ENCODE measurements at places on chromosomes 5 and 9. TPM values are rescaled to one million over a fixed set of nuclear protein-coding genes. Genes with fewer than 3 reads are reported as not detected.

The IL31RA gene
- total RNA-seq = not detected

The CD72 gene
- 5.9 TPM for total RNA-seq

The DMRT3 gene
- 4.5 TPM for total RNA-seq

The SPATA31A3 gene
- 0.81 TPM for total RNA-seq

The SLC34A3 gene
- 0.49 TPM for total RNA-seq

The SETX gene
- total RNA-seq = 27.0 TPM

The SPINK7 gene
- total RNA-seq = 1.0 TPM

The CKMT2 gene
- total RNA-seq = 0.32 TPM

The GAPT gene
- 0.14 TPM for total RNA-seq

The STK32A gene
- total RNA-seq = 58.6 TPM

The TMEM215 gene
- total RNA-seq = 0.05 TPM

The SNX2 gene
- total RNA-seq = 47.0 TPM

The CDH18 gene
- total RNA-seq = 3.8 TPM

The PRLR gene
- total RNA-seq = 14.4 TPM

- ATAC-seq = peak; percentile 19
Measured at GRCh38 chr9:129933185-129934040, 98.2 kb downstream of the USP20 start.

GRCh38 chr5:7501061-7501460 lies 105.1 kb downstream of the ADCY2 start:
- ATAC-seq = no peak

GRCh38 chr5:122400341-122400740 lies 88.3 kb downstream of the SNCAIP start:
- no peak for ATAC-seq

DNA sequence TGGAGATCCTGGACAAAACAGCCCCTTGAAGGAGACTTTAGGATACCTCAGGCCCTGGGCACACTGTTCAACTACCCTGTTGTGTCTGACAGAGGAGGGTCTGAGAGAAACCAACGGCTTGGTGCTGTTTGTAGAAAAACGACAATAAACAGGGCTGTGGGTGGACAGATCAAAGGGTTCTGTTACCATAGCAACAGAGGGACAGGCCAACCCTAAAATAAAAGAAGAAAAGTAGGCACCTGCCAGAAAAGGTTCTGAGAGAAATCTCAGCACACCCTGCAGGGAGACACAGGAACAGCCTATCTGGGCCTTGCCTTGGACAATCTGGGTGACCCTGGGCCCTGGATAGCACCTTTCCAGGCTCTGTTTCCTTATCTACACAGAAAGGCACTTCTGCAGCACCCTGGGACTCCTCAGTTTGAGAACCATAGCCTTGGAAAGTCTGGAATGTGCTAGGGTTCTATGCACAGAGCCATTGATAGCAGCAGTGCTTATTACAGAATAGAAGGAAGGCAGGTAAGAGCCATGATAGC lies 104.8 kb upstream of the TBC1D2 start:
- no peak for ATAC-seq

DNA sequence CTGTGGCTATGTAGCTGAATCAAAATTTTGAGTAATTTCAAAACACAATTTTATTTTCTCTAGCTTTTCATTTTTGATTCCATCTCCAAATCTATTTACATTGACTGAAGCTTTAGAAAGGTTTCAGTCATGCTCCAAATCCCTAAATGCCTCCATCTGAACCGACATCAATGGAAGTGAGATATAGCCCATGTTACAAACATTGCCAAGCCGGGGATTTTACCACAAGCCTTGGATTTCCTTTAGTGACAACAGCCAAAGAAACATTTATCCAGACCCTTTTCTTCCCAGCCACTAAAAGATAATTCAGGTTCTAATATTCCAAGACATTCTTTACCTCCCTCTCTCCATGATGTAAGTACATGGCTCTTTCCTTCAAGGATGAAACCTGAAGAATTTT lies 1087.7 kb upstream of the SEMA6A start:
- no peak for ATAC-seq

GRCh38 chr9:112145886-112146285 lies 29.2 kb downstream of the SUSD1 start:
- ATAC-seq = no peak

DNA sequence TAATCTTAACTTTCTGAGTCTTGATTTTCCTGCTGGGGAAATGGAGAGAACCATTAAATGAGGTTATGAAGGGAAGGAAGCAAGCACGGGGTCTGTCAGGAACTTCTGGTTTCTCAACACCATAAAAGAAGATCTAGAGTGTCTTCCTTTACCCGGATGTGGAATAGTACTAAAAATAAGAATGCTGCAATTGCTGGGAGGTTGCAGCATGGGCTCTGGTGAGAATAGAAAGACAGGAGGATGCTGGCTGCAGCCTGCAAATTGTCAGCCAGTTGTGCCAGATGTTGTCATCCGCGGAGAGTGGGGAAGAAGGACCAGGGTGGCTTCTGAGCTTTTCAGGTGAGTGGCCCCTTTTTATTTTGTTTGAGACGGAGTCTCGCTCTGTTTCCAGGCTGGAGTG lies 69.3 kb upstream of the STC2 start:
- ATAC-seq = no peak

DNA sequence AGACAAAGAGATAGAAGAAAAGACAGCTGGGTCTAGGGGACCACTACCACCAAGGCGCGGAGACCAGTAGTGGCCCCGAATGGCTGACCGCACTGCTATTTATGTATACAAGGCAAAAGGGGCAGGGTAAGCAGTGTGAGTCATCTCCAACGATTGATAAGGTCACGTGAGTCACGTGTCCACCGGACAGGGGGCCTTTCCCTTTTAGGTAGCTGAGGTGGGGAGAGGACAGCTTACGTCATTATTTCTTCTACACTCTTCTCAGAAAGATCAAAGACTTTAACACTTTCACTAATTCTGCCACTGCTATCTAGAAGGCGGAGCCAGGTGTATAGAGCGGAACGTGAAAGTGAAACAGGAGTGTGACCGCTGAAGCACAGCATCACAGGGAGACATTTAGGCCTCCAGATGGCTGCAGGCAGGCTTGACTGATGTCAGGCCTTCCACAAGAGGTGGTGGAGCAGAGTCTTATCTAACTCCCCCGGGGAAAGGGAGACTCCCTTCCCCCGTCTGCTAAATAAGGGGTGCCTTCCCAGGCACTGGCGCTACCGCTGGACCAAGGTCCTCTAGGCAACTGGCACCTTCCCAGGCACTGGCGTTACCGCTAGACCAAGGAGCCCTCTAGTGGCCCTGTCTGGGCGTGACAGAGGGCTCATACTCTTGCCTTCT lies 6.1 kb upstream of the PRR16 start:
- peak; percentile 86 for ATAC-seq

DNA sequence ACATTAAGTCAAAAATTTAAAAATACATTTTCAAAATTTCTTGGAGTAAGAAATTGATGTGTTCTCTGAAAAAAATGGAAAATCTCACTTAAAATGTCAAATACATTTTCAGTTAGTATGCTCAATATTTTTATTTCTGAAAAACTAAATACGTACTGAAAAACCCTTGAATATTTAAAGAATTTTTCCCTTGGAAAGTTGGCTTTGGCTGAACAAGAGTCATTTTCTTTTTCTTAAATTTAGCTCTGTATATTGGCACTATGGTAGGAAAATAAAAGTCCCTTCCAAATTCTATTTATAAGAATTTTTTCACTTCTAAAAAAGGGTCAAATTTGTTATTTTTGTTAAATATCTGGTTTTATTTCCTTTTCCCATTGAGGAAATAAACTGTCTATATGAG lies 29.0 kb upstream of the CDH18 start:
- no peak for ATAC-seq

DNA sequence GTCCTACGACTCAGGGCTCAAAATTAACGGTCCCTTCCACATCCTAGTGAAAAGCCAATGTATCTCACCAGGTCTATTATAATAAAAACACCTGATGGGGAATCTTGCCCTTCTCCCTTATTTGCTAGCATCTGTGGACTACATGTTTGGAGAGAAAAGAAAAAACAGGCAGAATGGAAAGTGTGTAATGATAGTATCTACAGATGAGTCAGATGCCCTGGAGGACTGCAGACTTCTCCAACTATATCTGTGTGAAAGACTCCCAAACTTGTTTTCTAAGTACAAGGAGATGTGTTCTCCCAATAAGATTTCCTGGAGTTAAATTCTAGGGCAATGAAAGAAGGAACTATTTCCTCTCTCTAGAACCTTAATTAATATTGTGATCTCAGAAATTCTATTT lies 66.0 kb downstream of the FOXB2 start:
- ATAC-seq = peak; percentile 70

- no peak for ATAC-seq
Measured at GRCh38 chr9:126166291-126166690, 160.3 kb upstream of the MVB12B start.

DNA sequence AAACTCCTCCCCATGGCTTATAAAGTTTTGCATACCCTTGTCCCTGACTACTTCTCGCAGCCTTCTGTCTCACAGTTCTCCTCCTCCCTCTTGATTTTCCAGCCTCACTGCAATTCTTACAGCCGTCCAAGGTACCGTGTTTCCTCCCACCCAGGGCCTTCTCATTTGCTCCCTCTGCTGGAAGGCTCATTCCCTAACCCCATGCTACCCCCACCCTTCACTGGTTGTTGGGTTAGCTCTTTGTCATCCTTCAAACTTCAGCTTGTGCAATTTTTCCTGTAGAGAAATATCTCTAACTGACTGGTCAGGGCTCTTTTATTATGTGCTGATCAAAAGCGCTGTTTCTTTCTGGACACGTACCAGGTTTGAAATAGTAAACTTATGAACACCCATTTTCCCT lies 329.2 kb downstream of the EBF1 start:
- ATAC-seq = no peak

DNA sequence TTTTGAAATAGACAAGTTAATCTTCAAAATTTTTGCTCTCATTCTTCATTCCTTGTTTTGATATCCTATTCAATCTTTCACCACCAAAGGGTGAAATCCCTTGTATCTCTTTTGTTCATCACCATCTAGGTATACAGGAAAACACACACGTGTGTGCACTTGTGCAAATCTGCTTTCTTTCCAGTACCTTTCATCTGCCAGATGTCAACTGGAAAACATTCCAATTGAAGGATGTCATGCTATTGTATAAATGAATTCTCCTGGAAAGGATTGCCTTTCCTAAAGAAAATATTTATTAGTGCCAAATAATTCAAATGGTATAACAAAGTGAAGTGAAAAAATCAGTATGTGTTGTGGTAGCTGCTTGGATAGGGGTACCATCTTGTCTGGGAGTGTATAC lies 123.7 kb downstream of the RANBP17 start:
- ATAC-seq = no peak

GRCh38 chr9:16485575-16486321 lies 384.7 kb downstream of the BNC2 start:
- no peak for ATAC-seq

GRCh38 chr9:71323357-71323756 lies 201.9 kb upstream of the TRPM3 start:
- no peak for ATAC-seq

DNA sequence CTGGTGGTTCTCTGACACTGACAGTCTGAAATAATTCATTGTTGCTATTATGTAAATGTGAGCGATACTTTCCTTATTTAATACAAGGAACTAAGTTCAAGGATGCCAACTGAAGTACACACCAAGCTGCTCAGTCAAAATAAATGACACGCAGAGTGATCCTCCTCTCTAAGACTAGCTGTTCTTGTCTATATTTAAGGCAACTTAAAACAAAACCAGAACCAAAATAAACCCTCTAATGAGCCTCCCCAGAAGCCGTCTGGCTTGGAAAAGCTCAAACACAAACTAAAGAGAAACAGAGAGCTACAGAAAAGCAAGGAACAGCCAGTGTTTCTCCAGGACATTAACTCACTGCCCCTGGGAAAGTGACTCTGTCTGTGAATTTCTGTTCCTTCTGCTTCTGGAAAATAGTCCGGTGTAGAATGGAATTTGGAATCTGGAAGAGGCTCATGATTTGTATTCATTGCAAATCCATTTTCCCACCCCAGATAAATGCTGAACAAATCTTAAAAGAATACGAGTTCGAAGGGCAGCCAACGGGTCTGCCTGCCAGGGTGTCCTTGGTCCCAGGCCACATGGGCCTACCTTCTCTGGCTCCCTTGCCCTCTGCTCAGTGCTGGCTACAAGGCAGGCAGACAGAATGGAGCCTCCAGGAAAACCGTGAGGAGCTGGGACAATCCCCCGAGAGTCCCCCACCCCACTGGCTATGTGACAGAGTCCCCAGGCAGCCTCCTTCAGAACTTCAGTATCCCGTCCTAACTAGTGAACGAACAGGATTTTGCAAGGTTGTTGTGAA lies 14.8 kb downstream of the GGTA1 start:
- no peak for ATAC-seq

- no peak for ATAC-seq
Measured at GRCh38 chr5:159206368-159206767, 3.0 kb downstream of the RNF145 start.

DNA sequence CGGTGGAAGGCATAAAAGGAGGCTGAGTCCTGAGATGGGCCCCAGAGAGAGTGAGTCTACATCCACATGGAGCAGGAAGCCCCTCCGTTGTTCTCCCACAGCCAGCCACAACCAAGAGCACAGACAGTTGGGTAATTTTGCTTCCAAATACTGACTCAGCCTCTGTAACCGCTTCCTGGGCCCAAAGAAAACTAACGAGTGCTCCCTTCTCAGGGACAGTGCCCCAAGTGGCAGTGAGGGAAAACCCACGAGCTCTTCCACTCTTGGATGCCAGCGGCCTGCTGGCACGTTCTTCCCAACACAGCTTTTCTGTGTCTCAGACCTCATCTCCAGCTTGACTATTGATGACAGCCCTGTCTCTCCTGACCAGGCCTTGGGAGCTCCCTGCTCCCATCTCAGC lies 207.6 kb downstream of the FSTL4 start:
- ATAC-seq = no peak

DNA sequence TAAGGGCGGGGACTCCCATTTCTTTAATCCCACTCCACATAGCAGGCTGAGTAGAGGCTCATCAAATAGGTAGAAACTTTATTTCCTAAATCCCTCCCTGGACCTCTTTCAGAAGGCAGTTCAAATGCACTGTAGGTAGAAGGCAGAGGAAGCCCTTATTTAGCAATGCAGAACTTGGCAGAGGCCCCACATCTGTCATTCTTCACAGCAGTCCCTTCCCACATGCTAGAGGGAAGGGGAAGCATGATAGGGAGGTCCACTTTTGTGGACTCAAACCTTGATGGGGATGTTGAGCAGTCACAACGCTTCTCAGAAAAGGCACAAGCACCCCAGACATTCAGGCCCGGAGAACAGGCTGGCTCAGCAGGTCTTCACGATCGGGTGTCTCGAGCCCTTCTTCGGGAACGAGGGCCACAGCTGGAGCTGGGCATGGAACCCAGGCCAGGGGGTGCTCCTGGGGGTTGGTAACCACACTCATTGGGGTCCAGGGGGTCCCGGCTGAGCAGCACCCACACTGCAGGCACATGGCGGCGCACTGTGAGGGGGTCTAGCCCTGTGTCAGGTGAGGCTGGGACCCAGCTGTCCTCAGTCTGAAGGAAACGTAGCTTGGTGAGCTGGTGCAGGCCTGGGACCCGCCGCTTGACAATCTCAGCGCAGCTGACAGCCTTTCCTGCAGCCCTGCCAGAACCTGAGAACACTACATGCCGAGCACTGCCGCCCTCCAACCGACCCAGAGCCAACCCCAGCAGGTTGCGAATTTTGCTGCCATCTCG lies 1.3 kb downstream of the RPP25L start:
- no peak for ATAC-seq

All from motor neuron (in vitro differentiated cells).